ENCODE measurements at places on chromosomes 7 and 10. TPM values are rescaled to one million over a fixed set of nuclear protein-coding genes. Genes with fewer than 3 reads are reported as not detected.

Gene PDE6C
- total RNA-seq = not detected

Gene MUC3A
- total RNA-seq = not detected

Gene SPDYE11
- not detected for total RNA-seq

DNA sequence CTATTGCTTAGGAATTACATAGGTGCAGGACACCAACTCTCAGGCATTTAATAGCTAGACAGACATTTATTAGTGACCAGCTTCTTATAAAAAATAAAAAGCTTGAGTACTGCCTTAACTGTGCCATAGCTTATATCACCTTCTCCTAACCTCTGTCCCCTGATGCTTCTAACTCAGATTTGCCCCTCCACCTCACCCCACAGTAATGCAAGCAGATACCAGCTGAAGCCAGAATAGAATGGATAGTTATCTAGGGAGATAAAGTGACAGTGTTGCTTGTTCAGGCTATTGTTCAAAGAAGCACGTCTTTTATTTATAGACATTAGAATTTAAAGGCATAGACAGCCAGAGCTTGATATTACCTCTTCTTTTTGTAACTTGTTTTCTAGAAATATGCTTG is 99.6 kb upstream of the GLCCI1 start:
- no peak for DNase-seq

DNA sequence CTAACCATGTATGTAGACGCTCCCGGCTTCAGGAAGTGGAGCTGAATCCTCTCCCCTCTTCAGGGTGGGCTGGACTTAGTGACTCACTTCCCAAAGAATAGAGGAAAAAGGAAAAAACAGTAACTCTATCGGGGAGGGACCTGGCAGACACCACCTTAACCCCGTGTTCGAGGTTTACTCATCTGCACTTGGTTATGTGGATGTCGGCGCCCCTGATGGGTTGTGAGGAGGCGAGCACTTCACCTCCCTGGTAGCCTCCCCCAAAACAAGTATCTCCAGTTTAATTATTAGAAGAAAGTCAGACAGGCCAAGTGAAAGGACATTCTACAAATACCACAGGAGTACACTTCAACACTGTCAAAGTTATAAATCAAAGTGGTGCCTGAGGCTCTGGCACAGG is 559.7 kb downstream of the TCERG1L start:
- no peak for DNase-seq

GRCh38 chr10:43304687-43305333 is 37.9 kb upstream of the RASGEF1A start:
- DNase-seq = no peak
